ENCODE measurements at places on chromosomes 7 and 10.

- no peak for DNase-seq
These were observed 26.9 kb upstream of the TPK1 start for GRCh38 chr7:144862612-144863319.

DNA sequence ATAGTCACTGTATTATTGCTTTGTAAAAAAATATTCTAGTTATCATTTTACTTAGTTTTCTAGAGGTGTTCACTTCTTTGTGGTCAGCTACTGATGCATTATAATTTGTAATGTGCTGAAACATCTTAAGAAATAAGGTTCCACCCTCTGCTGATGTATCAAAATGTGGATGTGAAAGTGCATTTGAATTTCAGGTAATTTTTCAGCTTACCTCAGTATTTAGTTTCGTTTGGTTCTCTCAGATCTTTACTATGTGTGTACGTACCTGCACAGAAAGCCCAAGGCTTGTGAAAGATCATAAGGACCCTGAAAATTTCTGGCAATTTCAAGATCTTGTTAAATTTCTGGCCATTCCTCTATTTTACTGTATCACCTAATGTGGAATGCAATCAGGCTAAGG, 542.3 kb upstream of the TPK1 start:
- DNase-seq = no peak

GRCh38 chr7:155404976-155405375, 53.0 kb upstream of the EN2 start:
- DNase-seq = no peak

DNA sequence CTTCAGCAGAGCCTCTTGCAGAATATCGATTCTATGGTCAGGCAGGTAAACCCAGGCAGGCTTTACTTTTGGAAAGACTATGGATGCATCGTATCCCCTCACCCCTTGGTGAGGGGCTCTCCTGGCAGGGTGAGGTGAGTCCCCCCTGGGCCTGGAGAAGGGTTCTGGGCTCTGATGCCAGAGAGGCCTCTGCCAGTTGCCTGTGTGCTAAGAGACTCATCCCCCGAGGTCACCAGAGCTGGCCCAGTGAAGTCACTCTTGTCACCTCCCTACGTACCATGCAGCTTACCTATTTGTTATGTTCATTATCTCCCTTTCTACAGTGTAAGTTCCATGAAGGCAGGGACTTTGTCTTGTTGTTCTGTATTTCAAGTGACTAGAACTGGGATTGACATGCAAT, 51.3 kb downstream of the TSPAN15 start:
- no peak for DNase-seq

All from fibroblast of skin of scalp (primary cell).